Stimulated activated CD8-positive, alpha-beta memory T cell treated with anti-CD3 and anti-CD28 coated beads, Interleukin-4, amount 100 ng/mL, for 48 hours (primary cell): ENCODE measurements at places on chromosomes 11 and 22.
A peak's percentile ranks its signal among the peaks of the same experiment; 100 is the strongest.

DNA sequence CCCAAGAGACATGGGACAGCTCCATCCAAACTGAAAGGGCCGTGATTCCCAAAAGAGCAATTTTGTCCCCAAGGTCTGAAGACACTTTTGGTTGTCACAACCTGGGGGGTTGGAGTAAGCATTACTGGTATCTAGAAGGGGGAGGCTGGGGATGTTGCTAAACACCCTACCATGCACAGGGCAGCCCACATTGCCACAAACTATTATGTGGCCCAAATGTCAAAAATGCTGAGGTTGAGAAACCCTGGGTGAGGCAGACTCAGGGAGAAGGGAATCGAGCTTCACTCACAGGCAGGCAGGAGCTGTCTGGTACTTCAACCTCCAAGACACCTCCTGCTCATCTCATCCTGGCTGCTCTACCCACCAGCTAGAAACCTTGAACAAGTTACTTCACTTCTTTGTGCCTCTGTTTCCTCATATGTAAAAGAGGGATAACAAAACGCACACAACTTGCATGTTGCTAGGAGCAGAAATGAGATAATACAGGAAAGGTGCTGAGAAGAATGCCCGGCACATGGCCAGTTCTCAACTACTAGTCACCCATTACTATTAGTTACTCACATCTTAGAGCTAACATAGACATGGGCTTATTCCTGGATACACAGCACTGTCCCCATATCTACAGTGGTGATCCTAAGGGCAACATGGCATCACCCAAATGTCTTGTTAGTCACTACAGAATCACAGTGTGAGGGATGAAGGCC lies 8.8 kb downstream of the SERPIND1 start:
- no peak for DNase-seq

GRCh38 chr11:48879256-48879655 lies 104.4 kb downstream of the TRIM51G start:
- no peak for DNase-seq

DNA sequence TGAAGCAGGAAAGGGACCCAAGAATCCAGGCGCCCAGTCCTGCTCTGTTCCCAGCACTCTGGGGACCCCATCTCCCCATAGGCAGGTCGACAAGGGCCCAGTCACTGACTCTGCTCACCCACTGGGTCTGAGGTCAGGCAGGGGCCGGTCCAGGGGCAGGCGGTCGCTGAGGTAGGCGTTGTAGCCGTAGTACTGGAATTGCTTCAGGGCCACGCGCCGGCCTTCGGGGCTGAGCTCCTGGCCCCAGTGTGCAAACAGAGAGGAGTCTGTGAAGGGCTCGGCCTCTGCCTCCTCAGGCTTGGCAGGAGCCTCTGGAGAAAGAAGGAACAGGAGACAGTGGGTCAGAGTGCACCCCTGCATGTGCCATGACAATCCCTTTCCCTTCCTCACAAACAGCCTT lies 95.6 kb upstream of the CSNK2A3 start:
- DNase-seq = no peak

GRCh38 chr11:18452927-18453326 lies 2.7 kb upstream of the LDHAL6A start:
- DNase-seq = no peak

- DNase-seq = no peak
These were observed 73.4 kb upstream of the TEAD1 start for GRCh38 chr11:12600829-12601228.

DNA sequence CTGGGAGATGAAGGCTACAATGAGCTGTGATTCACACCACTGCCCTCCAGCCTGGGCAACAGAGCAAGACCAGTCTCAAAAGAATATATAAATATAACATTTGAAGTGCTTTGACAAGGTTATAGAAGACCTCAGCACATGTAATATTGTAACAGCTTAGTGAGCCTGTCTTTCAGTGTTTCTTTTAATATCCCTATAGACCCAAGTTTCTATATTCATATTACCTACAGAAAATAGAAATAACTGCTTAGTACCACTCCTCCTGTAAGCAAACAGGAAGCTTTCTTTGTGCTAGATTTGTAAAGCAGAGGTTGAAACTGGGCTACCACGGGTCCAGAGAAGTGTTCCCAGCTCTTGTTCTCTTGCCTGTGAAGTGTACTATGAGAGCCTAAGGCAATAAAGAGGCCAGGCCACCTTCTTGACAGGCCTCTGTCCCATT lies 68.2 kb downstream of the PPP2R1B start:
- DNase-seq = no peak

DNA sequence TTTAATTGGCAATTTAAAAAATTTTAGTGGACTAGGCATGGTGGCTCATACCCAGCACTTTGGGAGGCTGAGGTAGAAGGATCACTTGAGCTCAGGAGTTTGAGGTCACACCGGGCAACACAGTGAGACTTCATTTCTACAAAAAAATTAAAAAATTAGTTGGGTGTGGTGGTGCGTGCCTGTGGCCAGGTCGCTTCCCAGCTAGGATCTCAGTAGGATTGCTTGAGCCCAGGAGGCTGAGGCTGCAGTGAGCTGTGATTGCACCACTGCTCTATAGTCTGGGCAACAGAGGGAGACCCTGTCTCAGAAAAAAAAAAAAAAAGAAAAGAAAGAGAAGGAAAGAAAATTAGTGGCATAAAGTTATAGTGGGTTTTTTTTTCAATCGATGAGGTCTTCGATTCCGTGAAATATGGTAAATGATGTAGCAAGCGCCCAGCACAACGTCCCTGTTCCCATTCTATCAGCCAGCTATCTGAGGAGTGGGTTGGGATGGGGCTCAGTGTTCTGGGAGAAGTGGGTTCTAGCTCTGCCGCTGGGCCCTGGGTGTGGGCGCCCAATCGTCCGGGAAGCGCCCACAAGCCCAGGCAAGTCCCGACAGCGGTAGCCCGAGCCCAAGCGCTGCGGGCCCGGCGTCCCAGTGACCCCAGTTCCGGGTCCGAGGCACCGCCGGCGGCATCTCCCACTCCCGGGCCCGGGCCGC lies 1.4 kb downstream of the FOSL1 start:
- no peak for DNase-seq

- DNase-seq = no peak
These were observed 215.3 kb downstream of the BARX2 start for GRCh38 chr11:129590753-129591475.

- no peak for DNase-seq
These were observed 605.7 kb downstream of the INSC start for GRCh38 chr11:15720460-15720859.

- DNase-seq = no peak
These were observed 113.8 kb downstream of the ST3GAL4 start for GRCh38 chr11:126469311-126469710.

DNA sequence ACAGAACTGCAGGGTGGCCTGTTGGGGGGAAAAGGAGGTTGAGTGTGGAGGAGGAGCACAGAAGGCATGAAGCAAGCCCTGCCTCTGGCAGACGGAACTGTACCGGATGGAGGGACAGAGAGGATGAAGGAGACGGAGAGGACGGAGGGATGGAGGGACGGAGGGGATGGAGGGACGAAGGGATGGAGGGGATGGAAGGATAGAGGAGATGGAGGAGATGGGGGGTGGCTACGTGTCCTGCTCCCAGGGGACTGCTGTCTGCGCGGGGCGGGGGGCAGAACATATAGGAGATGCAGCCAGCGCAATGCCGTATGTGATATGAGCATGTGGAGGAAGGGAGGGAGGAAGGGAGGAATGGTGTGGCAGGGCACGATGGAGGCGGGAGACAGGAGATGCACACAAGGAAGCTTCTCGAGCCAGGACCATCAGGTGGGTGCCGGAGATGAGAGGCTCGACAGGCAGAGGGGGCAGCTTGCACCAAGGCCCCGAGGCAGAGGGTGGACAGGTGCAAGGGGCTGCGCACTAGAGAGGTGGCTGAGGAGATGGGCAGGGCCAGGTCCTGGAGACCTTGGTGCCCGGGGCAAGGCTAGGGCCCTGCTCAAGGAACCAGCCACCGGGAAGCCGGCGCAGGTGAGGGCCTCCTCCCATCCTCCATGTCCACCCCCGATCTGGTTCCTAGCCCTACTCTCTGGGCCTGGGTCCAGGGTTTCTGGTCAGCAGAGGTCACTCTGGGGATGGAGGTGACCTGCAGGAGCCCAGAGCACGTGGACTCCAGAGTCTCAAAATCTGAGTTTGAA lies 25.3 kb downstream of the MAFF start:
- DNase-seq = no peak

- peak; percentile 60 for DNase-seq
These were observed 8.8 kb downstream of the HSPA8 start for GRCh38 chr11:123052901-123053721.

DNA sequence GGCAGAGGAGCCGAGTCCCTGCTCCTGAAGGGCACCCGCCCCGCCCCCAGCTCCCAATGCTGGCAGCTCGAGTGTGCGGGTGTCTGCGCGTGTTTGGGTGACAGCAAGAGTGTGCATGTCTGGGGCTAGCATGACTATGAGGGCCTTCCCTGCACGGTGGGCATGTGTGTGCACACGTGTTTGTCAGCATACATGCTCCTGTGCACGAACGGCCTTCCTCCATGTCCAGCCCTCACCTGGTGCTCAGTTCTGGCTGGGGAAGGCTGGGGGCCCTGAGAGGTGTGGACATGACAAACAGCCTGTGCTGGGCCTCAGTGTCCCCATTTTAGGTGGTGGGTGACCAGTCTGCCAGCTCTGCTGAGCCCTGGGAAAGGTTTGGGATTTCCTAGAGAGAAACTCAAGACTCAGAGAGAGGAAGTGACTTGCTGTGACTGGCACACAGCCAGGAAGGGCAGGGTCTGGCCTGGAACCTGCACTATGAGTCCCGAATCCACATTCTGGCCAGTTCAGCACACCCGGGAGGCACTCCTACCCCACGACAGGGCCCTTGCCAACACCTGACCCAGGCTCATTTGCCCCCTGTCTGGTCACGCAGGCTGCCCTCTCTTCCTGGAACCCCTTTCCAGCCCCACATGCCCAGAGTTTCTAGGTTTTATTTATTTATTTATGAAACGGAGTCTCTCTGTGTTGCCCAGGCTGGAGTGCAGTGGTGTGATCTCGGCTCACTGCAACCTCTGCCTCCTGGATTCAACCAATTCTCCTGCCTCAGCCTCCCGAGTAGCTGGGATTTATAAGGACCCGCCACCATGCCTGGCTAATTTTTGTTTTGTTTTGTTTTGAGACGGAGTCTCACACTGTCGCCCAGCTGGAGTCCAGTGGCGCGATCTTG lies 3.3 kb upstream of the SHISA8 start:
- no peak for DNase-seq

GRCh38 chr11:23263466-23263865 lies 403.2 kb upstream of the CCDC179 start:
- no peak for DNase-seq

GRCh38 chr11:93089474-93090102 lies 108.2 kb downstream of the SLC36A4 start:
- DNase-seq = no peak

- DNase-seq = no peak
These were observed 61.5 kb downstream of the IGLL1 start for GRCh38 chr22:23518376-23519187.

DNA sequence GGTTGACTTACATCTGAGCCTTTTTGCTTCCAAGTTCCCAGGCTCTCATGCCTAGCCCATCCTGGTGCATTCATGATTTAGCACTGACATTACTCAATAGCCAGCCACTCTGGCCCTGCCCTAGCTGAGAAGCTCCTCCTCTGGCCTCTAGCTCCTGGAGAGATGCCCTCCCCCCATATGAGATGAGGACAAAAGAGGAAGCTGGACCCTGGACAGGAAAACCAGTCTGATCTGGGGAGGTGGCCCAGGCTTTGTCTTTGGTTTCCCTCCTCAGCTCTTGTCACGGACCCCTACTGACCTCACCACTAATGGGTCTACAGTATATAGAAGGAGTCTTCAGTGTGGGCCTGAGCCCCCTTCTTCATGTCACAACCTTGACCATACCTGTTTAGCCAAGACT lies 3.0 kb downstream of the RHOG start:
- DNase-seq = no peak

DNA sequence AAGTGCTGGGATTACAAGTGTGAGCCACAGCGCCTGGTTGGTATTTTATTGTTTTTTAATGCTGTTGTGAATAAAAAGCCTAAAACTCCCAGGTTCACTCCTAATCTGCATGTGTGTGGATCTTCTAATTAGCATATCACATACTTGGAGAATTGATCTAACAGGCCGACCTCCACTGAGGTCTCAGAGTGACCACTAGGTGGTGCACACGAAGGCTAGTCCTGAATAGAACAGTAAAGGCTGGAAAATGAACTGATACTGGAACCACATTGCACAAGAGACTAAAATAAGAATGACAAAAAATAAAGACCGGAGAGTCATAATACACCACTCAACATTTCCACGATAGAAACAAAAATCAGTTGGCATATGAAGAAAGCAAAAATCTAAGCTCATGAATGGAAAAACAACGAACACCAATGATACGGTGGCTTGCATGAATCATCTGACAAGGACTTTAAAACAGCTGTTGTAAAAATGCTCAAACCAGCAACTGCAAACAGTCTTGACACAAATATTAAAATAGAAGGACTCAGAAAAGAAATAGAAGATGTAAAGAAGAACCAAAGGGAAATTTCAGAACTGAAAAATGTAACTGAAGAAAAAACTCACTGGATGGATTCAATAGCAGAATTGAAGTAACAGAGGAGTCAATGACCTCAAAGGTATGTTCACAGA lies 19.2 kb downstream of the PIM3 start:
- peak; percentile 66 for DNase-seq

DNA sequence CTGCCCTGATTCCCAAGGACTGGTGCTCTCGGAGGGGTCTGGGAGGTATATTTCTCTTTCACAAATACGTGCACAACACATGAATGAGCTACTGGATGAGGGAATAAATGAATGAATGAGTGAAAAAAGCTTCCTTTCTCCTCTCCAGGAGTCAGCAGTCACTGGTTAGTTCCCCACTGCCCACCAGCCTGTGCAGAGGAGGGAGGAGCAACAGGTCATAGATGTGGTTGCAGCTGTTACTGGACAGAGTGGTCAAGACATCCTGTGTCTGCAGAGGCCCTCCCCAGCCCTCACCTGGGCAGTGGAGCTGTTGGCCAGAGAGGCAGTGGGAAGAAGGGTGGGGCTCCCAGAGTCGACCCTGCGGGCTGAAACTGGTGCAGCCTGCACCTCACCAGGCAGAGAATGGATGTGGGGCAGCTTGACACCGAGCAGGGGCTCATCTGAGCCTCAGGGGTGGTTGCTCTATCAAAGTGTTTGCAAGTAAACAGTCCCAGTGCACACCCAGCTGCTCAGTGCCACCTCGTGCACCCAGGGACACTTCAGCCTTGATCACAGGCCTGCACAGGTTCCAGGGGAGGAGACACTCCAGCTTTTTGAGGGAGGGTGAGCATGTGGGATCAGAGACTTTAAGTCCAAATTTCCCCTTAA lies 1.4 kb upstream of the VPREB1 start:
- DNase-seq = no peak

GRCh38 chr22:20582520-20583361 lies 75.3 kb downstream of the MED15 start:
- no peak for DNase-seq

DNA sequence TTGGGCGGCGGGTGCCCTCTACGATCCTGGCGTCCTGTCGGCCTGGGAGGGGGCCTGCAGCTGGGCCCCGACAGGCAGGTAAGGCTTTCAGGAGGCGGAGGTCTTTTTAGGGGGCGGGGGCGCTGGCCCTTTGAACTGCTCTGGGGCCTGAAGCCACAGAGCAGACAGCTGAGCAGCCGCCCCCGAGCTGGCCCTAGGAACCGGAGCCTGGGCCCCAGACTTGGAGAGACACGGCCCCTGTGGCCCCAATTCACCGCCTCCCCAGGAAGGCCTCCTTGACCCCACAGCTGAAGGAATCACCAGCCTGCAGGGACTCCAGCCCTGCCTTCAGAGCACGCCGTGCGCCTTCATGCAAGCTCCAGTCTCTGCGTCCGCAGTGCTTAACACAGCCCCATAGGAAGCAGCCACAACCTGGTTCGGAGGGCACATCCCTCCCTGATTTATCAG lies 618 bp upstream of the CERK start:
- peak; percentile 42 for DNase-seq
